ENCODE measurements at places on chromosomes 12 and 14.
A peak's percentile ranks its signal among the peaks of the same experiment; 100 is the strongest.

DNA sequence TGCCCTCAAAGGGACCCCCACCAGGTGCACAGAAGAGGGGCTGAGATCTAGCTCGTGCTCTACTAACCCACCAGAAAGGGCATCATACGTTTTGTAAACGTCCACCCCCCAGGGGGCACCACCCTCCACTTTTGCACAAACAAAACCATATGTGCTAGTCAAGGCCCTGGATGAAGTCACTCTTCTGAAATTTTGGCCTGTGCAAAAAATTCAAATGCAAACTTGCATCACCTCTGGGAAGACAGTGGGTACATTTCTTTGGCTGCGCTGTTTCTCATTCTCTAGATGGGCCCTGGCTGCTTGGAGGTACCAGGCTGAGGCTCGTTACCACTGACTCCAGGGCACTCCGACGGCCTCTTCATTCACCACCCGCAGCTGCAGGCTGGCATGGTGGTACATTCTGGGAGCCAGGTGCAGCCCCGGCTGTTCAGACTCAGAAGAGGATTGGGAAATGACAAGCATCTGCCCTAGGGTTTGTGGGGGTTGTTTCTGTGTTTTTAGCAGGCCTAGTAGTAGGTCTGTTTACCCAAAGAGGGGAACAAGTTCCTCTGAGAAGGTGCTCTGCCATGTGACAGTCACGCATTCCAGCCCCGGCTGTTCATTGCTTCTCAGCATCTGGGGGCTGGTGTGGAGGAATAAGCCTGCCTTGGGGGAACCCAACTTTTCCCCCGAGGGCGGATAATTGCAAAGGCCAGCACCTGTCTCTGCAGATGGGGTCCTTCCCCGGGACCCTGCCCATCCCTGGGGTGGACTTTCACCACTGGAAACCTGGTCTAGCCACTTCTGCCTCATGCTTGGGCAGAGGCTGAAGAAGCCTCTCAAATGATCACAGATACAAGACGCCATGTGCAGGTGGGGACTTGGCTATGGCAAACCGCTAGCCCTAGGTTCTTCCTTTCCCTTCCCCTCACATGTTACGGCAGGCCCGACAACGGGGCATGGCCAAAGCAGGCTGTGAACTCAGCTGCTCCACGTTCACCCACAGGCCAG lies 147.6 kb downstream of the DPF3 start:
- DNase-seq: no peak

DNA sequence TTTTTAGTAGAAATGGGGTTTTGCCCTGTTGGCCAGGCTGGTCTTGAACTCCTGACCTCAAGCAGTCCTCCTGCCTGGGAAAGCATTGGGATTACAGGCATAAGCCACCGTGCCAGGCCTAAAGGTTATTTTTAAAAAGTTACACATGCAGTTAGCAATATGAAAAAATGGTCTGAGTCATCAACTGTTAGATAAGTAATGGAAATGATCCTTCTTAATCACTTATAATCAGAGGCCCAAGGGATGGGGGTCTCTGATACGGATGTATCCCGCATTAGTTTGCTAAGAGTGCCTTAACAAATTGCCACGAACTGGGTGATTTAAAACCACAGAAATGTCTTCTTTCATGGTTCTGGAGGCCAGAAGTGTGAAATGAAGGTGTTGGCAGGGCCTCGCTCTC lies 54.1 kb upstream of the FERMT2 start:
- no peak for DNase-seq

DNA sequence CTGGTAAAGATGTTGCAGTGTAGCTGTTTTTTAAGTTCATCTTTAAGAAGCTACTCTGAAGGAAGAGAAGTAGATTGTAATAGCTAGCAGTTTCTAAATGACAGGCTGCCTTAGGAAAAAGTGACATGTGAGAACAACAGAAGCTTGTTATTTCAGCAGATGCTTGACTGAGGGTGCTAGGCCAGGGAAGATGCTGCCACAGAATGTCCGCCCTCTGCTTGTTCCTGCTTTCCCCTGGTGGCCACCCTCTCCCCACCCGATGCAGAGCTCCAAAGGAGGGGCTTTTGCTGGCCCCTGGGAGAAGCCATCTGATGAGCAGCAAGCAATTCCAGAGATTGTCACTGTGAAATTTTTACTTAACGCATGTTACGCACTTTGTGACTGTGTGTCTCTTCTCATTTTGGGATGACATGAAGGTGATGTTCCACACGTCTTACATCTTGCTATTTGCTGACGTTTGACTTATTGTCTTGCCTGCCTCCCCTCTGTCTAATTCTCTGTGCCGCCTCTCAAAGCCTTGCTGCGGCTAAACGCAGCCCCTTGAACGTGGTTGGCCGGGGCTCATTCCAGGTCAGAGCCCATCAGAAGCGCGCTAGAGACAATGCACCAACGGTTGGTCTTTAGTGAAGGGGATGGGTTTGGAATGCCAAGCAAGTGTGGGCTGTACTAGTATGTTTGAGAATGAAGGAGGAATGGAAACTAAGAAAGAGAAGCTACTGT lies 44.8 kb downstream of the WDR20 start:
- no peak for DNase-seq

GRCh38 chr12:49990273-49990672 lies 17.5 kb downstream of the AQP6 start:
- no peak for DNase-seq

DNA sequence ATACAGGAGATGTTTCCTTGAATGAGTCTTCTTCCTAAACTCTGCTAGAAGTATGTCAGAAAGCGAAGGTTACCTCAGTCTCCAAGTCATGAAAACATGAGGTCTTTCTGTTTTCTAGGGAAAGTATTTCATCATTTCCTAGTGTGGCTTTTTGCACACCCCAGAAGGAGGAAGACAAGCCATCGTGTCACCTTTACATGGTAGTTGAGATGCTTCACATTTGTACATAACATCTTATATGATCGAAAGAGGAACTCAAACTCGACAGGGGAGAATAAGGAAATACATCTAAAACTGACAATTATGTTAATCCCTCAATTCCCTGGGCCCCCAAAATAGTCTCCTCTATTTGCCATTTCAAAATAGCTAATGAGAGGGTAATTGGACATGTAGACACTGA lies 214.1 kb upstream of the PLEKHG7 start:
- no peak for DNase-seq

- DNase-seq: no peak
Measured at GRCh38 chr14:54944737-54945391, 42.2 kb upstream of the GCH1 start.

GRCh38 chr12:114265036-114265435 lies 140.9 kb downstream of the TBX5 start:
- DNase-seq: no peak

- no peak for DNase-seq
Measured at GRCh38 chr14:32846821-32847365, 91.8 kb upstream of the NPAS3 start.

- DNase-seq: no peak
Measured at GRCh38 chr12:110084314-110085015, 36.1 kb upstream of the C12orf76 start.

DNA sequence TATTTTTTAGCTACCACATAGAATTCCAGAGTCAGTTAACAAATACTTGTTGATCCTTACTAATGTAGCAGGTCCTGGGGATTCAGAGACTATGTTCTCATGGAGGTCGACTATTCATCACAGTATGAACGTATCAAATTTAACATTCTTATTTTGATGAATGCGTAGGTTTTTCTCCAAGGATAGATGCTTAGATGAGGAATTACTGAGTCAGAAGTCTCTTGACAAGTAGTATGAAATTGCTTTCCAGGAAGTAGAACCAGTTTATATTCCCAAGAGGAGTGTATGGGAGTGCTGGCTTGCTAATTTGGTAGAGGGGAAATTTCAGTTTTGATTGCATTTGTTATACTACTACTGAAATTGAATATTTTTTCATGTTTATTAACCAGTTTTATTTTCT lies 42.8 kb upstream of the CRADD start:
- no peak for DNase-seq

DNA sequence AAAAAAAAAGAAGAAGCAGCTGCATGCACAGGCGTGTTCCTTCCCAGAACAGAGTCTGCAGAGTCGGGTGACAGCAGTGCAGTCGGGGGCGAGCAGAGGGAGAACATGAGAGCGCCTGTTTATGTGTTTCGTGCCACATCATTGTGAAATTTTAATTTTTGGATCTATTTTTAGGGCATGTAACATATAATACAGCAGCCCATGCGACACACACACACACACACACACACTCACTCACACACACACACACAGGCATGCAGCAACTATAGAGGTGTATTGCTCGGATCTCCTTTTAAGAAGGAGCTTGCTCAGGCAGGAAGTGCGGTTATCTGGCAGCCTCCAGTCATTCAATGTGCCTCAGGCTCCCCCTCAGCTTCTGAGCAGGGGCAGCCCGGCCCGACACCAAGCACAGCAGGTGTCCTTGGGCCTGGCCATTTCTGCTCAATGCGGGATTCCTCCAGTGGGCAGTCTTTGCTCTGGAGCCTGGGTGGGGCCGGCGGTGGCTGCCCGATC lies 71.8 kb downstream of the ZNF664 start:
- no peak for DNase-seq

DNA sequence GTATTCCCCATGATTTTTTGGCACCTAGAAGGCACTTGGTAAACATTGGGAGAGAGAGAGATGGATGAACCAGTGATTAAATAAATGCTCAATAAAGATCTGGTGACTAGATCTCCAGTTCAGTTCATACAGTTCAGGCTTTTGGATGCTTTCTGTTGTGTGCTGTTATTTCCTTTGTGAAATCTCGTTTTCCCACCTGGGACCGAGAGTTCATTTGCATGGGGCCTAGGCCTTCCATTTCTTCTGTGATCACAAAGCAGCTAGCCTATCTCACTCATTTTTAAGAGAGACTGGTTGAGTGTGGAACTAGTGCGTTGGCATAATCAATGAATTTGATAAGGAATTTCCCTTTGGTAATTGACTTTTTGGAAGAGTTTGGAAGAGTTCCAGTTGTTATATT lies 104.0 kb downstream of the VRK1 start:
- no peak for DNase-seq

DNA sequence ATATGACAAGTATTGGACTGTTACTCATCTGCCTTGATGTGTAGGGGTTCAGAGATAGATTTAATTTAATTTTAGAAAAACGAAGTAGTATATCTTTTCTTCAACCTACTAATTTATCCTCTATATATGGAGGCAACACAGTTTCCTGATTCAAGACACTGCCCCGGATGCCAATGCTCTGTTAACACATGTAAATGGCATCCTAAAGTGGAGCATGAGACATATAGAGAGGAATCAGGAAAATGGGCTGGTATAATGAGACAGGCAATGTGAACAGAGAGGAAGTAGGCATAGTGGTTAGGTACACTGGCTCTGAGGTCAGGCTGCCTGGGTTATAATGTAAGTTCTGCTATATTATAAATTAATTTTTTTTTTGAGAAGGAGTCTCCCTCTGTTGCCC lies 85.6 kb downstream of the OTOGL start:
- no peak for DNase-seq

DNA sequence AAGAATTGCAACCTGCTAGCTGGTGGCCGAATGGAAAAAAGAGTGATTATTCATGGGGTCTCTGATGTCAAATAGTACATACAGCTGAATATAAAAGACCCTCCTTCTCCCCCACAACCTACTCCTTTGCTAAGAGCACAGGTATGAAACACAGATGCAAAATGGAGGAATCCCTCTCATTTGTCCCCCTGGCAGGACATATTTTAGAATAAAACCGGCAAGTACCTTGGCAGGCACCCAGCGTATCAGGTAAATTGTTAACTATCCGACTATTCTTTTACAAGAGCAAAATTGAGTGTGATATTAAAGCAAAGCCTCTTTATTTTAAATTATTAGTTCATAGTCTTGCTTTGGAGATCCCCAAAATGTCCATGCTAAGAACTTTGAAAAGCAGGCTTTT lies 73.7 kb upstream of the USP44 start:
- DNase-seq: no peak

- no peak for DNase-seq
Measured at GRCh38 chr12:113831016-113831415, 135.1 kb downstream of the RBM19 start.

- DNase-seq: no peak
Measured at GRCh38 chr14:92760524-92760805, 12.0 kb upstream of the LGMN start.

DNA sequence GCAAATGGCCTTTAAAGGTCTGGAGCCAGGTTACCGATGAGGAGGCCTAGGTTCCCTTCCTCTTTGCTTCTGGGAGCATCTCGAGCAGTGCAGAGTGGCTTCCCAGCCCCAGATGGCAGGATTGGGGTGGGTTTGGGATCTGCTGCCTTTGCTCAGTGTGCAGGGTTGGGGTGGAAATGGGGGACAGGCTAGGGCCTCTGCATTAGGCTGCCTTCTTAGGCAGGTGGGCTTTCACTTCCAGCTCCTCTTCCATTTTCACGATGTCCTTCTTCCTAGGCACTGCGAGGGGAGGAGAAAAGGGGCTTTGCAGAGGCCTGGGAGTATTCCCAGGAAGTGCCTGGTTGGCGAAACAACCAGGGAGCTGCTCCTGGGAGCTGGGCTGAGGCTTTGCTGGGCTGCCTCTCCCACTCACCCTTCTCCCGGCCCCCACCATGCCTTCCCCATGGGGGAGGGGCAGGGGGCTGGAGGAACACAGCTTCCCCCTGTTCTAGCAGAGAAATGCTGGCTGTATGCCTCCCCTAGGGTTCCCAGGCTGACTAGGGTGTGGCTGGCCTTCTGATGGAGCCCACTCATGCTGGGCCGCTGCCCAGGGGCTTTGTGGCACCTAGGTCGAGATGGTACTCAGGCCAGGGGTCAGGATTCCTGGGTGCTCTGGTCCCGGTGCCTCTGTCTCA lies 2.4 kb downstream of the NR4A1 start:
- DNase-seq: no peak

- no peak for DNase-seq
Measured at GRCh38 chr12:40034156-40034555, 71.7 kb downstream of the SLC2A13 start.

DNA sequence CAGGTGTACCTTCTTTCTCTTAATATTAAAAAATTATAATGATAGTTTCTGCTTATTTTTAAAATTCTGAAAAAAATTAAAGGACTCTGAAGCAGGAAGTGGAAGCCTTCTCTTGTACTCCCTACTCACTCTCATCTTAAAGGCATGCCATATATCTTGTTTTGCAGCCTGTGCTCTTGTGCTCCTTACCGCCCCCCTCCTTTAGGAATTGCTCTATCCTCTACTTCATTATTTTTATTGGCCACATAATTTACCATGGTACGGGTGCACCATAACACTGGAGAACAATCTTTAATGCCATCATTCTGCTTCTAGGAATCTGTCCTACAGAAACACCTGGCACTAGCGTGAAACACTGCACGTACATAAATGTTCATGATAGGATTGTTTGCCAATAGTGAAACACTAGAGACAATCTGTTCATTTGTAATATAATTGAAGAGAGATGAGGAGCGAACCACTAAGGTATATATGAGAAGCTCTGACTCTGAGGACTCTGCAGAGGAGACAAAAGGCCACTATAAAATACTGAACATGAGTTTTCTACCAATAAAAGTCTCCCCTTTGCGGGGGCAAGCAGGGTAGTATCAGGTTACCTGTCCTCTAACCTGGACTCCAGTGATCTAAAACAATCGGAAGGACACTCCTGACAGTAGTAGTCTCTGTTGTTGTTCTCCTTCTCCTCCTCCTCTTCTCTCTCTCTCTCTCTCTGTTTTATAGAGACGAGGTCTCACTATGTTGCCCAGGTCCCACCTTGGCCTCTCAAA lies 6.3 kb upstream of the NYNRIN start:
- peak; percentile 69 for DNase-seq

GRCh38 chr14:59630288-59630963 lies 53.8 kb upstream of the CCDC175 start:
- DNase-seq: peak; percentile 12

GRCh38 chr14:44847526-44848309 lies 114.0 kb downstream of the KLHL28 start:
- no peak for DNase-seq

Data from hematopoietic multipotent progenitor cell treated with erythropoietin and hydrocortisone succinate and interleukin-3 and kit ligand, for 6 days (in vitro differentiated cells).